Stimulated activated effector memory CD8-positive, alpha-beta T cell treated with anti-CD3 and anti-CD28 coated beads, Interleukin-12 subunit alpha, Interleukin-12 subunit beta, amount 100 ng/mL, for 72 hours (primary cell): ENCODE measurements at places on chromosomes 16 and 17.

DNA sequence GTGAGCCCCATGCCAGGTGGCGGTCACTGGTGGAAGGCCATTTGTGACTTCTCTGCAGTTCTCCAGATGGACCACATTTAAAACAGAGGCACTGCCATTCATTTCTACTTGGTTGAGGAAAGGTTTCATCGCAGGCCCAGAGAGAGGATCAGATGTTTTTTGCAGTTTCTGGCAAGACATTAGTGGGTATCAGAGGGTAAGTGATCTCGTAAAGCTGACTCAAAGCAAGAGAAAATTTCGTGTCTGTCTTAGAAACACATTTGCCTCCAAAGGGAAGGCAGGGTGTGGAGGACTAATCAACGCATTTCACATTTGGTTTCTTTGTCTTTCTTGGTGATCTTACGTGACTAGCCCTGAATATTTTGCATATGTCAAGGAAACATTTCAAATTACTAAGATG, 81.8 kb downstream of the PRKCB start:
- DNase-seq = peak; percentile 58

DNA sequence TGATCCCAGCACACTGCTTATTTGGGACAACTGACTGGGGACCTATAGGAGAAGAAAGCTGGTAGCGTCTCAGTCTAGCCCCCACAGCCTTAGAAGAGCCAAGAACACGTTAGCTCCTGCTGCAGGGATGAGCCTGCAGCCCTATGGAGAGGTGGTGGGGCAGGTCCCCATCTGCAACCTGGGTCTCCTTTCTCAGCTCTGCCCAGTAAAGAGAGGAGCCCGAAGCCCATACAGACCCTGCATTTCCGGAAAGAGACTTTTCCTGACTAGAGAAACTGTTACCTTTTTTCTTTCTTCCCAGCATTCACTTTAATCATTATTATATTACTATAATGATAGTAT, 788 bp downstream of the METTL22 start:
- no peak for DNase-seq

GRCh38 chr17:41016578-41017215, 7.8 kb upstream of the KRTAP3-1 start:
- no peak for DNase-seq

- DNase-seq = no peak
Observed at GRCh38 chr16:77993111-77993985, 29.0 kb upstream of the CLEC3A start.

DNA sequence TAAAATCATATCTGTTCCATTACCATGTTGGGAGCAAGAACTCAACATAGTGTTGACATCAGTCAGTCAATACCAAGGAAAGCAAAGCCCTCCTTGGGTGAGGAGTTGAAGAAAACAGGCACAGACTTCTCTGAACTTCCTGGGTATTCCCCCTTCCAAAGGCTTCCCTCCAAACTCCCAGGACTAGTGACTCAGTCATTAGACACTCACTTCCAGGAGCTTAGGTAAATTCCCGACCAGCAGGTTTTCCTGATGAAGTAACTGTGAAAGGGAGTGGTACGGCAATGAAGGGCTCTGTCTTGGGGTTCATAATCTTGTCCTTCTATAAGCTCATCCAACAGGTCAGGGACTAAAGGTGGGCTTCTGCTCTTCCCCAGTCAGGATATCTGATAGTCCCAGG, 293.8 kb upstream of the AXIN2 start:
- DNase-seq = no peak

- DNase-seq = no peak
Observed at GRCh38 chr16:50692644-50692998, 785 bp upstream of the NOD2 start.

GRCh38 chr17:62995377-62995885, 29.4 kb downstream of the TANC2 start:
- DNase-seq = no peak

DNA sequence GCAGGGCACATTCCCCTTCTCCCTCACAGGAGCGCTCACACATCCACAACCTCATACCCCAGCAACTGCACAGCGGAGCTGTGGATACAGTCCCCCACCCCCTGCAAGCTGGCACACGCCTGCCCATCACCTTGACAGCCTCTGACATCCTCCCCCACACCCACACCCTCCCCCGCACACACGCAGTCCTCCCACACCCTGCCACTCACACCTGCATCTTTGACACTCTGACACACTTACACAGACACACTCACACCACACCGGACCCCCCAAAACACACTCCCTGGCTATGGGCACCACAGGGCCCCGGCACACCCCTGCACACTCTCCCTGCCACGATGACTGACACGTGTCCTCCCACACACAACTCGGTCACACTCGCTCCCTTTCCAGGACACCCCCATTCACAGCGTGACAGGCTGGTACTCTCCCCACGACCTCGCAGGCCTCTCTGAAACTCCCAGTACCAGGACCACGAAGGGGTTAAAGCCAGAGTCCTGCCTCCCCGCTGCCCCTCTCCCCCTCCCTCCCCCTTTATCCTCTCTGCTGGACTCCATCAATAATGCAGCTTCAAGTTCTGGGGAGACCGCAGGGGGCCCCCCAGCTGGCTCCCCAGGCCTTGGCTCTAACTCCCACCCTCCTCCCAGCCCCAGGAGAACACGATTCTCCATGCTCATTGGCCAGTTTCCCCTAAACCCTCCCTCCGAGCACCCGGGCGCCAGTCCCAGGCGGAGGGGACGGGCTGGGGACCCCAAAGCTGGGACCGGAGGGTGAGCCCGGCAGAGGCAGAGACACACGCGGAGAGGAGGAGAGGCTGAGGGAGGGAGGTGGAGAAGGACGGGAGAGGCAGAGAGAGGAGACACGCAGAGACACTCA, at the start of gene PPP1R1B:
Gene PPP1R1B (plus strand): TSS at position 782 of the 876 bp plus-strand sequence. CDS start 441 bp downstream, outside the sequence.
- DNase-seq = no peak

GRCh38 chr16:4800290-4801041, 2.0 kb downstream of the ROGDI start:
- no peak for DNase-seq

- no peak for DNase-seq
Observed at GRCh38 chr16:12672986-12673385, 130.7 kb downstream of the CPPED1 start.

- no peak for DNase-seq
Observed at GRCh38 chr16:1812732-1813163, 13.9 kb downstream of the HAGH start.

- no peak for DNase-seq
Observed at GRCh38 chr16:4290236-4290830, 17.5 kb upstream of the TFAP4 start.

- peak; percentile 28 for DNase-seq
Observed at GRCh38 chr17:4375039-4375748, 8.7 kb upstream of the UBE2G1 start.

- peak; percentile 38 for DNase-seq
Observed at GRCh38 chr17:146546-146945, 9.2 kb downstream of the SCGB1C2 start.

- DNase-seq = peak; percentile 82
Observed at GRCh38 chr16:30567160-30567990, 4.1 kb downstream of the ZNF688 start.

GRCh38 chr17:27654136-27654535, 23.1 kb downstream of the LGALS9 start:
- DNase-seq = no peak

GRCh38 chr16:83994087-83994486, 26.0 kb downstream of the NECAB2 start:
- DNase-seq = no peak

DNA sequence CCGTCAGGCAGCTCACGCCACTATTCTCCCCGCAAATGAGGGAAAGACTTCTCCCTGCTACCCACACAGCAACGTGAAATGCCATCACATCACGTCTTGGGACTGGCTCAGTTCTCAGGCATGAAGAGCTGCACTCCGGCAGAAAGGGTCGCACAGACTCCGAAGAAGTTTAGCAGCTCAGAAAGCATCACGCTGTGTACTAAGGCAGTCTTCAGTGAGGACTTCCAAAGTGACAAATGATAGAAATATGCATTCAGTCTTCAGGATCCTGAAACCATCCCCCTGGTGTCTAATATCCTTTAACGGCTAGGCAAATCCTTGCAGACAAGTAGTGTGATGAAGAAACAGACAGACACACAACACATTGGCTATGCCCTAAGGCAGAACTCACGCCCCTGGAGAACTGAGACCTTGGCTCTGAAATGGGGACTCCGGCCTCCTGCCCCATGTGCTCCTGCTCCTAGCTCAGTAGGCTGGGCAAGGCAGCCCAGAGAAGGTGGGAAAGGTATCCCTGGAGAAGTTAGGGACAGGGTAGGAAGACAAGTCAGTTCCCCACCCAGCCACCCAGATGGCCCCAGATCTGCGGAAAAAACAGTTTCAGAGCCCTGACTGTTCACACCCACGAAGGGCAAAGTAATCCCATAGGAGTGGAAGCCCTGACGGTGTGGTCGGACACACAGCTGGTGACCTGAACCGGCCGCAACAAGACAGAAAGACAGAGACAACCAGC, 1.6 kb downstream of the XYLT1 start:
- no peak for DNase-seq

DNA sequence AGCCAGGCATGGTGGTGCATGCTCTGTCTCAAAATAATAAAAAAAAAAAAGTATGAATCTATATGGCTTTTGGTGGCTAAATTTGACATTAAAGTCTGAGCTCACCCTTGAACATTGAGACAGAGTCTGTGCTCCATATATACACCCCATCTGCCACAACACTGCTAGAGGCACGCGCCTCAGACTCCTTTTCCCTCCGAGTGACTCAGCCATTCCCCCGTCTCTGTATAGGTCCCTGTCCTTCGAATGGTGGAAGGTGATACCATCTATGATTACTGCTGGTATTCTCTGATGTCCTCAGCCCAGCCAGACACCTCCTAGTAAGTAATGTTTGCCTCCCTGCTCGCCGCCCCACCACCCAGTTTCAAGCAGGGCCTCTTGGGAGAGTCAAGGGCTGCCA, 4.5 kb upstream of the EFNB3 start:
- DNase-seq = no peak

DNA sequence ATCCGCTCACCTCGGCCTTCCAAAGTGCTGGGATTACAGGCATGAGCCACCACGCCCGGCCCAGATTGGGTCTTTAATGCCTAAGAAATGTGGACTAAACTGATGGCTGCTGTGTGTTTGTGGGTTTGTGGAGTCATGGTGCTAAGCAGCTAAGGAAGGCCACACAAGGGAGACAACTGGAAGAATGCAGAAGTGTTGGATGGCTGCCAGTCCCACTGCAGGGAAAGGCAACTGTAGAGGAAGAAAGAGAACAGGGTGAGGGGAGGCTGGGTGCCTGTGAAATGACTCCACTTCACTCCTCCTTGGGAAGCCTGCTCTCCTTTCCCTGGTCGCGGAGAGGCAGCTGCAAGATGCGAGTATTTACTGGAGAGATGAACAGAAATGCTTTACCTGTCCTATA, 23.5 kb upstream of the SIAH1 start:
- no peak for DNase-seq

- DNase-seq = no peak
Observed at GRCh38 chr17:18006495-18007239, 32.3 kb downstream of the ATPAF2 start.

- no peak for DNase-seq
Observed at GRCh38 chr17:16988749-16989229, 16.9 kb upstream of the TNFRSF13B start.

GRCh38 chr16:1075546-1075945, 3.0 kb downstream of the SSTR5 start:
- no peak for DNase-seq

DNA sequence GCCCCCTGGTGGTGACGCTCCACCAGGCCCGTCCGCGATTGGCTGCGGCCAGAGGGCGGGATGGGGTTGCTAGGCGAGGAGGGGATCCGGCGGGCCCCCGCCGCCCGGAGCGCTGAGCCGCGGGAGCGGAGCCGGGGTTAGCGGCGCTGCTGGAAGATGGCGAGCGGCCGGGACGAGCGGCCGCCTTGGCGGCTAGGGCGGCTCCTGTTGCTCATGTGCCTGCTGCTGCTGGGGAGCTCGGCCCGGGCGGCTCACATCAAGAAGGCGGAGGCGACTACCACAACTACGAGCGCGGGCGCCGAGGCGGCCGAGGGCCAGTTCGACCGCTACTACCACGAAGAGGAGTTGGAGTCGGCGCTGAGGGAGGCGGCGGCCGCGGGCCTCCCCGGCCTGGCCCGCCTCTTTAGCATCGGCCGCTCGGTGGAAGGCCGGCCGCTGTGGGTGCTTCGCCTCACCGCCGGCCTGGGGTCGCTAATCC, at the start of gene CPD:
Gene CPD (plus strand): TSS at position 103 of the 478 bp plus-strand sequence. CDS start 54 bp downstream, at position 157.
- DNase-seq = peak; percentile 98

DNA sequence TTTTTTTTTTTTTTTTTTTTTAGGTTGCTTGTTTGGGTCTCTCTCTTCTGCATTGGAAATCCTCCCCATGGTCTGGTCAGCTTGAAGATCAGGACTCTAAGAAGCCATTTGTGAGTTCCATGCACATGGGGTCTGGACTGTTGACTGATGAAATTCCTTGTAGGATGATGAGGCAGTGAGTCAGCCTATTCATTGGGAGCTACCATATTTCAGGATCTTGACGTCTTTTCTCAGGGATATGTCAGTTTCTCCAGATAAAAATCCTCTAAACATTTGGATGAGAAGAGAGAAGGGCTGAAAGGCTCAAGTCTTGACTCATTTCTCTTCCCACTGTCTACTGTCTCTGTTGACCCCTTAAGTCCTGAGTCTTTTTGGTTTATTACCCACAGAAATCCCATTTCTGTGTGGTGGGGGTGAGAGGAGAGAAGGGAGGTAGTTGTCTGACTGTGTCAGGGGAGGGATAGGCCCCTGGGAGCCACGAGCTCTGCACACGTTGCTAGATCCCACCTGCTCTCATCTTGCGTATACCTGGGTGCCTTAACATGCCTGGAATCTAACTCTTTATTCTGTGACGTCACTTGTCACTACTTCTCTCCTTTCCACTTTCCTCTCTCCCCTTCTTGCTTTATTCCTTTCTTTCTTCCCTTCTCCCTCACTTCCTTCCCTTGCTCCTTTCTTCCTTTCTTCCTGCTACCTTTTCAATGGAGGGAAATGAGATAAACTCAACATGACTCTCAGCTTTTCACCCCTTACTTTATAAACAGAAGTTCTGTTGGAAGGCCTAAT, 333.1 kb upstream of the XYLT1 start:
- no peak for DNase-seq

GRCh38 chr16:19294156-19294649, 8.7 kb downstream of the CLEC19A start:
- no peak for DNase-seq

- no peak for DNase-seq
Observed at GRCh38 chr17:69711541-69711940, 297.0 kb downstream of the MAP2K6 start.

GRCh38 chr16:12470311-12471229, 333.1 kb downstream of the CPPED1 start:
- DNase-seq = no peak

DNA sequence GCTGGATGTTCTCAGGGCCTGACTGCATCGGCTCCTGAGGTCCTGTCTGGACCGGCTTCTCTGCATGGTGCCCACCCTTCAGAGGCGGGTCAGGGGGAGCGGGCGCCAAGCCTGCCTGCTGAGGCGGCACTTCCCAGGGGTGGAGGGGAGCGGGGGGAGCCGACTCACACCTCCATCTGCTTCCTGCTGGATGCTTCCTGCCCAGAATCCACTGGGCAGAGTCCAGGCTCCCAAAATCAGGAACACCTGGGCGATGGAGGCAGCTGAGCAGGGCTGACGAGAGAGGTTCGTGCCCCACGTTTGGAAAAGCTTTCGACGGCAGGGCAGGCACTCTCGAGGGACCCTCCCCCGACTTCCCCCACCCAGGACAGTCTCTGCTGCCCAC, 42.2 kb downstream of the TIMM22 start:
- no peak for DNase-seq

GRCh38 chr17:41391535-41391934, 5.9 kb downstream of the KRT31 start:
- DNase-seq = no peak

- no peak for DNase-seq
Observed at GRCh38 chr16:4390266-4391260, 18.9 kb downstream of the VASN start.

- DNase-seq = no peak
Observed at GRCh38 chr16:20995711-20996110, 95.1 kb downstream of the LYRM1 start.
